ENCODE measurements at places on chromosomes 7 and 10.

DNA sequence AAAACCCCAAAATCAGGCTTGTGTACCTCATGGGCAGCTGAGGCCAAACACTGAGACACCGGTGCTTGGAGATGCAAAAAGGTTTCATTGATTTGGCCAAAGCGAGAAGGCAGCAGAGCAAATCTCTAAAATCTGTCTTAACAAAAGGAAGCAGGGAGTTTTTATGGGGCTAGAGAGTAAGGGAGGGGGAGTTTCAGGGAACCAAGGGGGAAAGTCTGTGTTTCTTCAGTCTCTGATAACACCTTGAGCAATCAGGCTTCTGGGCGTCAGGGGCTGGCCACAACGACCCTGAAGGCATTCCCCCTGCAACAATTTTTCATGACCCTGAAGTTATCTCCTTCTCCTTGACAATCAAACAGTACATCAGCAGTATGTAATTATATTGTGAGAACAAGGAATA, 2.7 kb upstream of the ZNF786 start:
- H3K36me3 ChIP-seq = peaks cover 4% of the 10 kb centered on the region
- H3K27ac ChIP-seq = no peak overlapping the region
- no peak overlapping the region for H3K4me3 ChIP-seq
- peaks cover 5% of the 10 kb centered on the region for H3K27me3 ChIP-seq
- peaks cover 9% of the 10 kb centered on the region for H3K4me1 ChIP-seq

GRCh38 chr7:121166916-121167315, 161.9 kb upstream of the WNT16 start:
- no peak overlapping the region for H3K4me3 ChIP-seq
- H3K4me1 ChIP-seq = no peaks in the 10 kb centered on the region
- H3K27me3 ChIP-seq = no peaks in the 10 kb centered on the region
- no peak overlapping the region for H3K27ac ChIP-seq
- no peaks in the 10 kb centered on the region for H3K36me3 ChIP-seq
- DNase-seq = no peak

- H3K27ac ChIP-seq = peak overlapping the region; percentile 86
- DNase-seq = no peak
- no peak overlapping the region for H3K4me3 ChIP-seq
- H3K36me3 ChIP-seq = no peaks in the 10 kb centered on the region
- H3K4me1 ChIP-seq = peaks cover 13% of the 10 kb centered on the region
Measured at GRCh38 chr10:97406064-97406463, 4.9 kb upstream of the RRP12 start.

DNA sequence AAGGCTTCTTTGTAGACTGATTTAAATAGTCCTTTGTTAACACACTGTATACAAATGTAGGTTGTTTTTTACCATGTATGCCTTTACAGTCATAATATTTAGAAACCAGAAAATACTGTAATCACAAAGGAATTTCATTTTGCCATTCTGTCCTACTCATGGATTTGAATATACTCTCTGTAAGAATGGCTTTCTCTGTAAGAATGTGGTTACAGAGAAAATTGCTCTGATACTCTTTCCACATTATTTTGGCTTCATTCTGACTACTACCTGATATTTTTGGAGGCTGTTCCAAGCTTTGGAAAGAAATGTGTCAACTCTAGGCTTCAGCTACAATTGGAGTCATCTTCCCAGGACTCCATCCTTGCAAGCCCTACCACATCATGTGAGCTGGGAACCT, 23.5 kb downstream of the CH25H start:
- H3K4me3 ChIP-seq = no peak overlapping the region
- H3K27me3 ChIP-seq = peaks cover 1% of the 10 kb centered on the region
- peaks cover 4% of the 10 kb centered on the region for H3K36me3 ChIP-seq
- no peak for DNase-seq
- no peak overlapping the region for H3K27ac ChIP-seq
- H3K4me1 ChIP-seq = no peaks in the 10 kb centered on the region

DNA sequence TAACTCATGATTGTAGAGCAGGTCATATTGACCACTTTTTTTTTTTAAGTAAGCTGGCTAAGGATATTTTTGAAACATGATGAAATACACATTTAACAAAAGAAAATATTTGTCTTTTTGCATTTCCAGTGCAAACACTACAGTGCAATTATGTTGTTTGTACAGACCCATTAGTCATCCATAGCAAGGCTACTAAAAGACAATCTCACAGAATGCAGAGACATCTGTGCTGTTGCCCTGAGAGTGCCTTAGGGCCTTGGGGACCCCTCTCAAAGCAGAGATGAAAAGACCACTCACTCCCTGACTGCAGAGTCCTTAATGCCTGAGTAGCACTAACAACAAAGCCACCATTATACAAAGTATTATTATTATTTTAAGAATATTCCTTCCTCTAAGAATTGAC, 104.5 kb downstream of the NRCAM start:
- H3K4me1 ChIP-seq = no peaks in the 10 kb centered on the region
- no peak overlapping the region for H3K27ac ChIP-seq
- no peaks in the 10 kb centered on the region for H3K36me3 ChIP-seq
- peaks cover 2% of the 10 kb centered on the region for H3K27me3 ChIP-seq

DNA sequence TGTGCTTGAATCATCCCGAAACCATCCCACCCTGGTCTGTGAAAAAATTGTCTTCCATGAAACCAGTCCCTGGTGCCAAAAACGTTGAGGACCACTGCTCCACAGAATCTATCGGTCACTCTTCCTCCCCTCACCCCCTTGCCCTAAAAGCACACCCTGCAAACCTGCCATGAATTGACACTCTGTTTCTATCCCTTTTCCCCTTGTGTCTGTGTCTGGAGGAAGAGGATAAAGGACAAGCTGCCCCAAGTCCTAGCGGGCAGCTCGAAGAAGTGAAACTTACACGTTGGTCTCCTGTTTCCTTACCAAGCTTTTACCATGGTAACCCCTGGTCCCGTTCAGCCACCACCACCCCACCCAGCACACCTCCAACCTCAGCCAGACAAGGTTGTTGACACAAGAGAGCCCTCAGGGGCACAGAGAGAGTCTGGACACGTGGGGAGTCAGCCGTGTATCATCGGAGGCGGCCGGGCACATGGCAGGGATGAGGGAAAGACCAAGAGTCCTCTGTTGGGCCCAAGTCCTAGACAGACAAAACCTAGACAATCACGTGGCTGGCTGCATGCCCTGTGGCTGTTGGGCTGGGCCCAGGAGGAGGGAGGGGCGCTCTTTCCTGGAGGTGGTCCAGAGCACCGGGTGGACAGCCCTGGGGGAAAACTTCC, 784 bp upstream of the SERPINE1 start:
- H3K4me1 ChIP-seq = peaks cover 31% of the 10 kb centered on the region
- no peaks in the 10 kb centered on the region for H3K36me3 ChIP-seq
- H3K4me3 ChIP-seq = no peak overlapping the region

DNA sequence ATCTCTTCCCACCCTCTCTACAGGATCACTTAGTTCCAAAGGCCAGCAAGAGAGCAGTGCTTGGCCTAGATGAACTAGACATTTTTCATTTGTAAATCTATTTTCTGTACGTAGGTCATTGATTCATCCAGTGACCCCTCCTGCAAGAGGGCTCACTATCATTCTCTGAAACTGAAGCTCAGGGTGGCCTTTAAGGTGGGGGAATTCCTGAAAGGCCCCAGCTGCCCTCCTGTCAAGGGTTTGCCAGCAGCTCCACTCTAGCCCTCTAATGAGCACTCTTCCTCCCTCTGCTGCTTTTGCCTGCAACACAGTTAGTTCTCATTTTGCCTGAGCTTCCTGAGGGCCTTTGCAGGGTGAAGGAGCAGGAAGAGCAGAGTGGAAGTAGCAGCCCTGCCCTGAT, 41.2 kb downstream of the LRRC18 start:
- no peaks in the 10 kb centered on the region for H3K4me1 ChIP-seq

- H3K36me3 ChIP-seq = peaks cover 63% of the 10 kb centered on the region
- peaks cover 15% of the 10 kb centered on the region for H3K27me3 ChIP-seq
Measured at GRCh38 chr10:125021686-125022344, 79.9 kb downstream of the ZRANB1 start.

DNA sequence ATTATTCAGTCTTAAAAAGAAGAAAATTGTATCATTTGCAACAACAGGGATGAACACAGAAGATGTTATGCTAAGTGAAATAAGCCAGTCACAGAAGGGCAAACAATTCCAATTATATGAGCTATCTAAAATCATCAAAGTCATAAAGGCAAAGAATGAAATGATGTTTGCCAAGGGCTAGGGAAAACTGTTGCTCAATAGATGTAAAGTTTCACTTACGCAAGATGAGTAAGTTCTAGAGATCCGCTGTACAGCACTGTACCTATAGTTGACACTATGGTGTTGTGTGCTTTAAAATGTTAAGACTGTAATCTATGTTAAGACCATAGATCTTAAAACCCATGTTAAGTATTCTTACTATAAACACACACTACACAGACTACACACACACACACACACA, 904.6 kb upstream of the LRRN3 start:
- H3K36me3 ChIP-seq = no peaks in the 10 kb centered on the region
- H3K27me3 ChIP-seq = no peaks in the 10 kb centered on the region
- DNase-seq = no peak
- H3K4me3 ChIP-seq = no peak overlapping the region
- H3K27ac ChIP-seq = no peak overlapping the region

GRCh38 chr7:44607141-44608068, 978 bp downstream of the OGDH start:
- H3K36me3 ChIP-seq = peaks cover 5% of the 10 kb centered on the region
- H3K4me3 ChIP-seq = peak overlapping the region; percentile 97
- peaks cover 6% of the 10 kb centered on the region for H3K27me3 ChIP-seq
- no peak for DNase-seq
- peak overlapping the region; percentile 92 for H3K27ac ChIP-seq

- DNase-seq = no peak
- H3K4me3 ChIP-seq = no peak overlapping the region
- no peaks in the 10 kb centered on the region for H3K4me1 ChIP-seq
- H3K27me3 ChIP-seq = no peaks in the 10 kb centered on the region
- no peak overlapping the region for H3K27ac ChIP-seq
- no peaks in the 10 kb centered on the region for H3K36me3 ChIP-seq
Measured at GRCh38 chr7:98800996-98801395, 68.8 kb downstream of the TMEM130 start.

GRCh38 chr10:110632591-110633215, 11.4 kb upstream of the RBM20 start:
- no peak for DNase-seq
- H3K4me1 ChIP-seq = no peaks in the 10 kb centered on the region
- H3K36me3 ChIP-seq = no peaks in the 10 kb centered on the region

Data from endothelial cell (in vitro differentiated cells).